ENCODE measurements at places on chromosomes 5 and 9. TPM values are rescaled to one million over a fixed set of nuclear protein-coding genes. Genes with fewer than 3 reads are reported as not detected.
A peak's percentile ranks its signal among the peaks of the same experiment; 100 is the strongest.

Gene TRAF1
- 0.38 TPM for total RNA-seq

GRCh38 chr5:124649491-124650146, 96.8 kb downstream of the ZNF608 start:
- H3K27ac ChIP-seq = no peak overlapping the region
- H3K4me3 ChIP-seq = no peak overlapping the region
- no peaks in the 10 kb centered on the region for H3K27me3 ChIP-seq
- H3K36me3 ChIP-seq = no peaks in the 10 kb centered on the region
- H3K4me1 ChIP-seq = peaks cover 31% of the 10 kb centered on the region

- H3K27me3 ChIP-seq = no peaks in the 10 kb centered on the region
- no peaks in the 10 kb centered on the region for H3K4me1 ChIP-seq
- no peaks in the 10 kb centered on the region for H3K36me3 ChIP-seq
- peak; percentile 4 for DNase-seq
- no peak overlapping the region for H3K27ac ChIP-seq
- H3K4me3 ChIP-seq = no peak overlapping the region
Measured at GRCh38 chr5:36252722-36253365, 11.1 kb upstream of the NADK2 start.

GRCh38 chr5:135456238-135457099, 4.3 kb upstream of the TIFAB start:
- H3K4me1 ChIP-seq = peaks cover 18% of the 10 kb centered on the region
- no peaks in the 10 kb centered on the region for H3K36me3 ChIP-seq
- no peaks in the 10 kb centered on the region for H3K27me3 ChIP-seq
- H3K27ac ChIP-seq = peak overlapping the region; percentile 41
- DNase-seq = peak; percentile 98

Gene CSF1R
- total RNA-seq = 0.63 TPM

- no peak for DNase-seq
- no peak overlapping the region for H3K4me3 ChIP-seq
- H3K27ac ChIP-seq = no peak overlapping the region
- H3K36me3 ChIP-seq = no peaks in the 10 kb centered on the region
- no peaks in the 10 kb centered on the region for H3K4me1 ChIP-seq
Measured at GRCh38 chr9:6965566-6965965, 207.8 kb downstream of the KDM4C start.

All from GM23248 (cell line).